ENCODE measurements at places on chromosomes 3 and 15. TPM values are rescaled to one million over a fixed set of nuclear protein-coding genes. Genes with fewer than 3 reads are reported as not detected.
A peak's percentile ranks its signal among the peaks of the same experiment; 100 is the strongest.

LRRN1 gene
- total RNA-seq: 0.44 TPM

DNA sequence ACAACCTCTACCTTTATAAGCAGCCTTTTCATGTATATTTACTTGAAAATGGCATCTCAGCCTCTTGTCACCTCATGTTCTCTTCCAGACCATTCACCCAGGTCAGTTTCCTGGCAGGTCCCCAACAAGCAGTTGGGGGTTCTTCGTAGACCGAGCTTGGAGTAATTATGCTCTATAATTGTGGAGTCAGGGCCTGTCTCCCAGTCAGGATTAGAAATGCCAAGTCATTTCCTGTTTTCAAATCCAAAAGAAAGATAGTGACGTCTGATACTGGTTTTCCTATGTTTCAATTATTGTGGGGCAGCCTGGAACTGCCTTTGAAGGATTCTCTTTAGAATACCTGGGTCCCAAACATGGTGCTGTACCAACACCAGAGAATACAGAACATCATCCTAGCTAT, 430.6 kb downstream of the MECOM start:
- ATAC-seq: no peak

RASSF1 gene
- total RNA-seq: 13.6 TPM

- ATAC-seq: no peak
Measured at GRCh38 chr3:100577382-100578008, 31.9 kb upstream of the ADGRG7 start.

GRCh38 chr3:24605511-24606028, 110.9 kb upstream of the THRB start:
- ATAC-seq: no peak

DNA sequence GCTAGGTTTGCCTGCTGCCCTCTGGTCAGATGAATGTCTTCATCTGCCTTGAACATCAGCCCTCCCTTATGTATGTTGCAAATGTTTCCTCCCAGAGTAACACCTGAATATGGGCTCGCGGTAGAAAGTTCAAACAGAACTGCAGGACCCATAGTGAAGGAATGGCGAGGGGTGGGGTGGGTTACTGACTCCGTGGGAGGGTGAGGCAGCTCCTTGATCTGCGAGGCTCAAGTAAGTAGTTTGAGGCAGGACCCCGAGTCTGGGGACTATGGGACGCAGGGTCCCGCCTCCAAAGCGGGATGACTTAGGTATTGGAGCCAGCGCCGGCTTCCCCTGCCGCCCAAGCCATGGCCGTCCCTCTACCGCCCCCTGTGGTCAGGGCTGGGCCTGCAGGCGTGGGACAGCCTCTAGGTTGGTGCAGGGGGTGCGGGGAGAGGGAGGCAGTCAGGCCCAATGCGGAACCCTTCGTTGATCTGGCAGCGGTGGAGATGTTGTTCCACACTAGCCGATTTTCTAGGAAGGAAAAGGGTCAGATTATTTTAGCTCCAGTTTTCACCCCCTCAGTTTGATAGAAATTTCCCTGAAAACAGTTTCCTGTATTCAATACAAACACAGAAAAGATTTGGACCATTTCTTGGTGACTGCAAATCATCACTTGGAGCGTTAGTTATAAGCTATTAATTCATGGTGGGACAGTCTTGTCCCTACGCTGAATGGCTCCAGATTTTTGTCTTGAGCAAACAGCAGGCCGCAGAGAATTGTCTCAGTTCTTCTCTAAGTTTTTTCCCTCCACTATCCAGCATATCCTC, 72.3 kb downstream of the CORO2B start:
- ATAC-seq: peak; percentile 52

GRCh38 chr3:178975320-178975719, 96.3 kb downstream of the ZMAT3 start:
- no peak for ATAC-seq

LEKR1 gene
- total RNA-seq: 1.2 TPM

SERINC4 gene
- 0.36 TPM for total RNA-seq

DNA sequence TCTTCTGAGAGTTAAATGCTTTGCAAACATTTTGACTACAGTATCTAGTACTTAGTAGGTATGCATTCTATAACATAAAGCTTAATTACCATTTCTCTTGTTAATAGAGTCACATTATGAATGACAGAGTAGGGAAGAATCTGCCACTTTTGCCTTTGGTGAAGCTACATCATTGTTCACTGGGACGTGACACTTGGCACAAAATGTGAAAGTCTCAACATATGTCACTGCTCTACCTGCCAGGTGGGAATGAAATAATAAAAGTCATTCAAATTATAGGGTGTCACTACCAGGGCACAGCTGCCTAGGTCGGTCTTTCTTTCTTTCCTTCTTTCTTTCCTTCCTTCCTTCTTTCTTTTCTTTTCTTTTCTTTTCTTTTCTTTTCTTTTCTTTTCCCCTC, 17.6 kb downstream of the GPR87 start:
- no peak for ATAC-seq

CNTN3 gene
- total RNA-seq: 0.04 TPM
